ENCODE measurements at places on chromosomes 6 and 20.

- no peak for DNase-seq
Observed at GRCh38 chr6:24856901-24857670, 58.4 kb upstream of the ARMH2 start.

GRCh38 chr6:12114055-12114503, 102.0 kb downstream of the HIVEP1 start:
- no peak for DNase-seq

DNA sequence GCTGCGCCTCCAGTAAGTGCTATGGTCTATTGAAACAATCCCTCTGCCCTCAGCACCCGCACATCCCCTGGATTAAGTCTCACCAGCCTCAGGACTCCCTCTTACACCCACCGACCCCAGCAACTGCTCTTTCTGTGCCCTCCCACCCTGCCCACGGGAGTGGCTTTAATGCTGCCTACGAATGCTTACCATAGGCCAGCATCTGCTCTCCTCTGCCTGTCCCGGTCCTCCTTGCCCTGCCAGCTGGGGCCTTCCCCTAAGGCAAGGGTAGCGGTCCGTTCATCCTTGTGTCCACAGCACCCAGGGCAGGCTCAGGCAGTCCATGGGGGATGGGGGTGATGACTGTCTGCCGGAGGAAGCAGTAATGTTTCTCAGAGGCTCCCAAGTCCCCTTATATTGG, 4.1 kb downstream of the EBF4 start:
- DNase-seq, result no peak

DNA sequence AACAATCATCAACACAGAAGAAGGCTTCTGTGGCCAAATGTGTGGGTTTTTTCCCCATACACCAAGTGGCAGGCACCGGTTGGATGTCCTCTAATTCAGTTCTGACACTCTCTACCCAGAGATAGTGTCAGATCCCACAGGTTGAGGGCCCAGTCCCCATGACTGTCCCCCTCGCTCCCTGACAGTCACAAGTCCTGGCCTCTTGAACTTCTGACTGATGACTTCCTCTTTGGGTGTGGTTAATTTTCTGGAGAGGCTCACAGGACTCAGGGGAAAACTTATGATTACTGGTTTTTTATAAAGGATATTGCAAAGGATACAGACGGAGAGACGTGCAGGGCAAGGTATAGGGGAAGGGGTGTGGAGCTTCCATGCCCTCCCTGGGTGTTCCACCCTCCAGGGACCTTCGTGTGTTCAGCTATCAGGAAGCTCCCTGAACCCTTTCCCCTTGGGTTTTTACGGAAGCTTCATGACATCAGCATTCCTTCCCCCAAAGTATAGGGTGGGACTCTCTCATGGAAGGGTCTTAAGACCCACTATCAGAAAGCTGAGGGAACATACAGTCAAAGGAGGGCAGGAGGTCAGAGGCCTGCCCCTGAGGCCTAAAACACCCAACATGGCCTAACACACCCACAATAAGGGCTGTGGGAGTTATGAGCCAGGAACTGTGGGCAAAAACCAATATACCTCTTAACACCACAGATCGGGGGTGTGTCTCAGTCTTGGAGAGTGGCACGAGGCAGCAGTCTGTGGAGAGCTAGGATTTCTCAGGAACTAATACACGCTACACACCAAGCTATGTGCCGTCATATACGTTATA, 33.3 kb downstream of the FARS2 start:
- no peak for DNase-seq

- no peak for DNase-seq
Observed at GRCh38 chr20:2984956-2985661, 58.3 kb upstream of the GNRH2 start.

- no peak for DNase-seq
Observed at GRCh38 chr20:61236713-61237112, 15.3 kb upstream of the CDH4 start.

DNA sequence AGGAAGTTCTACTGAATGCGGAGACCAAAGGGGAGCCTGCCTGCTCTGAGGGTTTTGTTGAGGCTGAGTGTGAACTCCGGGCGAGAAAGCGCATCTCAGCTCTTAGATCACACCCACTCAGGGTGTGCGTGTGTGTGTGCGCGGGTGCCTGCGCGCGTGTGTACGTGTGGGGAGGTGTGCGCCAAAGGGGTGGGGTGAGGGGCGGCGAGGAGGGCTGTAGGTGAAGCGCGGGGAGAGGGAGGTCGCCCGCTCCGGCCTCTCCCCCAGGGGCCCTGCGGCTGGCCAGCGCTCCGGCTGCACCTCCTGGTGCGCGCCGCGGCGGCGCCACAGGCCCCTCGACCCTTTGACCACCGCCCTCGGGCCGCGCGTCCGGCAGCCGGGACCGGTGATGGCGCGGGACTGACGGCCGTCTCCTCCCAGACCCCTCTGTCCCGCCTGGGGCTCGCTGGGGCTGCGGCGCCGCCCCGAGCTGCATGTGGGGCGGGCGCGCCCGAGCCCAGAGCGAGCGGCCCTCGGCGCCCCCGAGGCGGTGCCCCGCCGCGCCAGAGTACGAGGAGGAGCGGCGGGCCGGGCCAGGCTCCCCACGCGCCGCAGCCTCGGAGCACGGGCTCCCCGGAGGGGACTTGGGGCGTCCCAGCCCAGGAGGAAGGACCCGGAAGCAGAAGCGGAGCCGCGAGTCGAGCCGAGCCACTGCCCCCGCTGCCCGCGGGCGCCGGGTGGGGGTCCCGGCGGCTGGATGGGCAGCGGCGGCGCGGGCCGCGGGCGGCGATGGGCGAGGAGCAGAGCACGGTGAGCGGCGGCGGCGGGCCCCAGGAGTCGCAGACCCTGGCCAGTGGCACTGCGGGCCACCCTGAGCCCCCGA, at the start of gene RNF217:
TSS of gene RNF217 (plus strand) at position 661 of the 862 bp plus-strand sequence. CDS start at position 769, 108 bp downstream.
- DNase-seq, result no peak

DNA sequence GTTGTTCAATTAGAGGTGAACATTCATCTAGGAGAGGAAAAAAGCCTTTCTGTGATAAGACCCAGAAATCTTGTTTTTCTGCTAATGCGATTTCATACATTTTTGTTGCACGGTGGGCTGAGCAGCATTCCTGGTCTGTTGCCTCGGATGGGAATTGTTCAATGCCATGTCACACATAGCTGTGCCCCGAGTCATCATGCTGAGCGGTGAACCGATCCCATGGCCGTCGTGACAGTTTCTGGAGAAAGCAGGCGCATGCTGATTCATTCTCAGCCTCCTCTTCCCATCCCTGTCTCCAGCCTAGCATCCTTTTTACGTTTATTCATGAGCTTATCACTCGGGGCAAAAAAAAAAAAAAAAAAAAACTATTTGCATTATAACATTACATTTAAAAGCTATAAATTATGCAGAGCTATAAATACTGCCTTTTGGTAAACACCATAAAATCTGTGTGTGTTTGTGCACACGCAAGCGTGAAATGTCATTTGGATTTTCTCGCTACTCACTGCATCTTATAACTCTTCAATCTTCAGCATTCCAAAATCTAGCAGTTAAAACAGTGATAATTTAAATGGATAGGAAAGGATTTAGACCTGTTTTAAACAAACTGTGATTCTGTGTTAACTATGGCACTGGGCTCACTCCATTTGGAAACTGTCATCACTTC, 58.9 kb upstream of the IFNGR1 start:
- DNase-seq, result no peak

DNA sequence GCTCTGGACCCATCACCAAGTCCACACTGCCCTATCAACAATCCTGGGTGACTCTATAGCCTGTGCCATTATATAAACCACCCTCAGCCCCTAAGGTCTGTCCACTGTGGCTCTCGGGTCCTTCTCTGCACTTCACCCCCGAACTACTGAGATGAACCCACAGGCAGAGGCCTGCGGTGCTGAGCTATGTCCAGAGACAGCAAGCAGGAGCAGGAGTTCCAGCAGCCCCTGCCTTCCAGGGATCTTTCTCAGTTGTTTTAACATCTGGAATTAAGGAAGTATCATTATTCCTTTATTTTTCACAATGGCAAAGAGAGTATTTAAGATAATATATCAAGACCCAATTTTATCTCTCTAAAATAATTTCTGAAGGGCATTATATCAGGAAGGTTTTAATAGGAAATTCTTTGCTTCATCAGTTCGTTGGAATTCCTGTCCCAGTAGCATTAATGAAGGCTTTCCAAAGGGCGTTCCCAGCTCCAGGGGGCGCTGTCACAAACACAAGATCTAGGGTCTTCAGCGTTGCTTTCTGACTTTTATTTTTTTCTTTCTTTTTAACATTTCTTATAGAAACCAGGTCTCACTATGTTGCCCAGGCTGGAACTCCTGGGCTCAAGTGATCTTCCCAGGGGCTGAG, 27.3 kb downstream of the RRBP1 start:
- DNase-seq, result no peak

DNA sequence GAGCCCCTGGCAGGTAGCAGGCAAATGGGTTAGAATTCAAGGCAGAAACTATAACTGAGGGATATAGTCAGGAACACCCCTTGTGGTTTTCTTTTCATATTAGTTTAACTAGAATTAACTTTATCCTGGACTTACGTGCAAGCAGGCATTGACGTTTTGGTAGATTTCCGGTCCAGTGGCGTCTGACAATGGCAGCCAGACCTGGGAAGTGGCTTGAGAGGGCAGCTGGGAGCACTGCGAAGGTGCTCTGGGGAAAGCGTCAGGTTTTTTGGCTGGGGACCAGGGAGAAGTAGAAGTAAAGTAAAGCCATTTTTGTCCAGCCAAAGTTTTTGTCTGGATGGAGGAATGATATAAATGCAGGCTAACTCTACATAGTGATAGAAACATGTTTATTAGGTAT, 8.4 kb upstream of the ACSS1 start:
- DNase-seq, result no peak

DNA sequence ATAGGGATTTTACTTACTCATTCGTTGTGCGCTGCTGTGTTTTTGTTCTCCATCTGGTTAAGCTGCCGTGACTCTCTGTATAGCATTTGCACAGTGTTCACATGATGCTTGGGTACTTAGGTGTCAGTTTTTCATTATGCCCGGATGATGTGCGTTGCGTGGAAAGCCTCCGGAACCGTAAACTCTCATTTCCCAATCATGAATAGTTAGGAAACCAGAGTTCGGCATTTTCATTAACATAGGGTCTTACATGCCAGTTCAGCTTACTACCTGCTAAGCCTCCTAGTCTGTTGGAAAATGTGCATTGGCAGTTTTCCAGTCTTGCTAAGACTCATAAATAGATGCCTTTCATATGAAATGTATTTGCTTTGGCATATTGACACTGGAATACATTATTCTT, 483.4 kb upstream of the FLRT3 start:
- DNase-seq, result no peak
